ENCODE measurements at places on chromosomes 11 and 22.
A peak's percentile ranks its signal among the peaks of the same experiment; 100 is the strongest.

DNA sequence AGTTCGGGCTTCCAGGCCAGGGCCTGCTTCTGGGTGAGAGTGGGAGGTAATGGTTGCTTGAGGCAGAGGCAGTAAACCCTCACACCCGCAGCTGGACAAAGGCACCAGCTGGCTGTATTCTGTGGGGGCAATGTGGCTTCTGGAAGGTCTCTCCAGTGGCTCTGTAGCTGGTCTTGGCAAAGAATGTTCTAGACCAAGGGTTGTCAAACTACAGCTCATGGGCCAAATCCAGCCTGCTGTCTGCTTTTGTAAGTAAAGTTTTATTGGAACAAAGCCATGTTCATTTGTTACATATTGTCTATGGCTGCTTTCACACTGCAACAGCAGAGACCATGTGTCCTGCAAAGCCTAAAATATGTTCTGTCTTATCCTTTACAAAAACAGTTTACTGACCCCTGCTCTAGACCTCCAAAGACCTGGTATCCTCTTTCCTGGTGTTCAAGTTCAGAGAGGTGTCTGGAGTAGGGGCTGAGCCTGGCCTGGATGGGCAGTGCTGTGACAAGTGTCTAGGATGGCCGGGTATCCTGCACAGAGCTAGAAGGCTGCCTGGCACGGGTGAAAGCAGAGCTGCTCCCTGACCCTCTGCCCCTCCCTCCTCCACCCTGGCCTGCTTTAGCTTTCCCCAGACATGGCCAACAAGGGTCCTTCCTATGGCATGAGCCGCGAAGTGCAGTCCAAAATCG is 3.4 kb downstream of the TAGLN start:
- DNase-seq: no peak

DNA sequence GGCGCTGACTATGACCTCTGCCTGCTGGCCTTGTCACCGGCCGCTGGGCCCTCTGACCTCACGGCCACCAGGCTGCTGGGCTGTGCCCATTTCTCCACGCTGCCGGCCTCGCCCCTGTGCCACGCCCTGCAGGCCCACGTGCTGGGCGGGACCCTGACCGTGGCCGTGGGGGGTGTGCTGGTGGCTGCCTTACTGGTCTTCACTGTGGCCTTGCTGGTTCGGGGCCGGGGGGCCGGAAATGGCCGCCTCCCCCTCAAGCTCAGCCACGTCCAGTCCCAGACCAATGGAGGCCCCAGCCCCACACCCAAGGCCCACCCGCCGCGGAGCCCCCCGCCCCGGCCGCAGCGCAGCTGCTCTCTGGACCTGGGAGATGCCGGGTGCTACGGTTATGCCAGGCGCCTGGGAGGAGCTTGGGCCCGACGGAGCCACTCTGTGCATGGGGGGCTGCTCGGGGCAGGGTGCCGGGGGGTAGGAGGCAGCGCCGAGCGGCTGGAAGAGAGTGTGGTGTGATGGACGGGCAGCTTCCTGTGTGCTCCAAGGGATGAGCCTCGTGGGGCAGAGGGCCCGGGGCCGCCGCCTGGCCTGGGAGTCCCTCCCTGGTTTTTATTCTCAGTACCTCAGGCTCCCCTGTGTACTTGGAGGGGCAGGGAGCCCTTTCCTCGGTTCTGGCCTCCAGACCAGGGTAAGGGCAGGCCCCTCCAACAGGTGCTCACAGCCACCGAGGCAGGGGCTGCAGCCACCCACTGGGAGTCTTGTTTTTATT is 3.0 kb downstream of the LRFN4 start:
- DNase-seq: no peak

DNA sequence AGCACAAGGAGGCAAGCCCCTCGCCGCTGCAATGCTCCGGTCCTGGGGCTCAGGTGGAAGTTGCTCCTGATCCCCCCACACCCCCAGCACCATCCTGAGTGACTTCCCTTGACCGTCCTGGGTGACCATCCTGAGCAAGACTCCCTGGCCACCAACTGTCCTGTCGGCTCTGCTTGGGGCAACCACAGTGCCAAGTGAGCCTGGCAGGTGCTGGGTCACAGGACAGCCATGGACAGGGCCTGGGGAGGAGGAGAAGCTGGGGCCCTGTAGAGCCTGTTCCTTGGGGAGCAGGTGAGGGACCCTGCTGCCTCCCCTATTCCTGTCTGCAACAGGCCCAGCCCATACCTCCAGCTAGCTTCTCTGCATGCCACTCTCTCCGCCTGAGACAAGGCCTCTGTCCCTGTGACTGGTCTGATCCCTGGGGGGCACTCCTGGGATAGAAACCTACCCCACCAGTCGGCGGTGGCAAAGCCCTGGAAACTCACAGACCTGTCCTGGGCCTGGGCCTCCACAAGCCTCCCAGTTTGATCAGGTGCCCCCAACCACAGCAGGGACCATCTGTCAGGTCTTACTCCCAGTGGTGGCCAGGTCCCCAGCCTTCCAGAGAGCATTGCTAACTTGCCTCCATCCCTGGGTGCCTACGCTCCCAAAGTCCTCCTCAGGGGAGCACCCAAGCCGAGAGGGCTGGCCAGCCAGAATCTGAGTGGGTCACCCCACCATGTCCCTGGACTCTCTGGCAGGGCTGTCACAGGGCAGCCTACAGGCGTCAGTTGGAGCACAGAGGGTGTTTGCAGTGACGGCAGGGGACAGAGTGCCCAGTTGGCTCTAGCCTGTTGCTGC is 68.7 kb upstream of the WNT7B start:
- DNase-seq: no peak

DNA sequence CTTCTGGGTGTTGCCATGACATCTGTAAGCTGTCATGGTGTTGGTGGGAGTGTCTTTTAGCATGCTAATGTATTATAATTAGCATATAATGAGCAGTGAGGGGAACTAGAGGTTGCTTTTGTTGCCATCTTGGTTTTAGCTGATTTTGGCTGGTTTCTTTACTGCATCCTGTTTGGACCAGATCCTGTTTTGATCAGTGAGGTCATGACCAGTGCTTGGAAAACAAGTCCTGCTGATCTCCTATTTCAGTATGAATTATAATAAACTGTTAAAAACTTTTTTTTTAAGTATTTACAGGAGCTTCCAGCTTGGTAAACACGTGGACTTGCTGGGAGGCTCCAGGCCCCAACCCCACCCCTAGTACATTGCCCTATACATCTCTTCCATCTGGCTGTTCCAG is 30.5 kb upstream of the P4HA3 start:
- DNase-seq: no peak

- DNase-seq: no peak
These were observed 40.0 kb upstream of the PTH start for GRCh38 chr11:13535819-13536218.

DNA sequence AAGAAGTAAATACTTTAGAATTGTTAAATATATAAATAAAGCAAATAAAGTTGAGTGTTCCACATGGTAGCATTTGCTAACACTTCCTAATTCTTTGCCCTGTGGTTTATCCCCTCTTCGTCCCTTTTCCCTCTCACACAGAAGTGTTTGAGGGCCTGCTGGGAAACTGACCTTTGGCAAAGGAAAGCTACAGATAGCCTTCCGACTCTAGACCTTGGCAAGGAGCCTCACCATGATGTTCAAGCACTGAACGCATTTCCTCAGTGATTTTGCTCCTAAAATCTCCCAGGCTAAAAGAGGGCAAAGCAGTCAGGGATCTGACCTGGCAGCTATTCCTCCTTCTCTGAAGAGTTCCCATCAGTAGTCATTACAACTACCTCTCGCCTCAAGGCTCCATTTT is 52.5 kb upstream of the HORMAD2 start:
- DNase-seq: no peak

DNA sequence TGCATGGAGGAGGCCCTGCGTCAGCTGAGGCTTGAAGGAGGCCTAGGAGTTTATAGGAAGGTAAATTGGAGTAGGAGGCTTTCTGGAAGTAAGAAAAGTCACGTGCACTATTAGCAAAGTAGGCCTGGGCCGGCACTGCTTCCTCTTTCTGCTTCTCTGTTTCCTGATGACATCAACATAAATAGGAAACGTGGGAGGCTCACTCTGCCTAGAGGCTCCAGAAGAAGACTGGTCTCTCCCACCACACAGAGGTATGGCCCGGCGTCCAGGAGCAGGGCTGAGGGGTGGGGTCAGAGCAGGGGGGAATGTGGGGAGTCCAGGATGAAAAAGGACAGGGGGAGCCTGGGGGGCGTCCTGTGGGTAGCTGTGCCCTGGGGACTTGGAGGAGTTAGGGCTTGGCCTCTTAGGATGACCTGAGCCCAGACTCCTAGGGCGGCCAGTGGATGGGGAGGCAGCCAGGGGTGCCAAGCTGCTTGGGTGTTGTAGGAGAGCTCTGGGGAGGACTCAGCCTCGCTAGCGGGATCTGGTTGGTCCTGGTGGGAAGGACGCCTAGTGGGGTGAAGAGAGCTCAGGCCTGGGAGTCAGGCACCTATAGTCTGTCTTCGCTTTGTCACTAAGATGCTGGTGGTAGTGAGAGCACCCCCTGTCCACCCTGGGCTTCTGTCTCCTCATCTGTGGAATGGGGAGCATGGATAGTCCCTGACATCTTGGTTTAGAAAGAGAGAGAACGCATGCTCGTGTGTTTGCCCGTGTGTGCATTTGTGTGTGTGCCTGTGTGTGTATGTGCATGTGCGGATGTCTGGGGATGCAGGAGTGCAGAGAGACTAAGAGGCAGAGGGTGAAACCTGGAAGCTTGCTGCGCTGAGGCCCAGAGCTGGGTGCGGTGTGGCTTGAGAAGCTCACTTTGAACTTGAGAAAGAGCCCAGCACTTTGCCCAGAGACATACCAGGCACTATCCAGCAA is at the start of gene CSF2RB:
TSS of gene CSF2RB (plus strand) at position 202 of the 963 bp plus-strand sequence. CDS start 8,580 bp downstream, outside the sequence.
- DNase-seq: no peak

GRCh38 chr11:995752-996420 is 40.6 kb downstream of the MUC6 start:
- peak; percentile 89 for DNase-seq

DNA sequence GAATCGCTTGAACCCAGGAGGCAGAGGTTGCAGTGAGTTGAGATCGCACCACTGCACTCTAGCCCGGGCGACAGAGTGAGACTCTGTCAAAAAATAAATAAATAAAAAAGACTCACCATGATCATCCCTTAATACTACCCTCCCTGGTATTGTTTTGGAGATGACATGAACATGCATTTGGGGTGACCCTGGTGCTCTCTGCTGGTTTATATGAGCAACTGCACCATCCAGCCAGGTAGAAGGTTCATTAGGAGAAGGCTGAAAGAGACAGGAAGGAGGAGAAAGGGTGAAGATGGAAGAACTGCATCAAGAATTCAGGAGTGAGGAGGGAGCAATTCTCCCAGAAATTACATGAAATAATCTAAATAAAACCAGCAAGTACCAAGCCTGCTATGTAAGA is 37.8 kb downstream of the SLC5A1 start:
- no peak for DNase-seq

DNA sequence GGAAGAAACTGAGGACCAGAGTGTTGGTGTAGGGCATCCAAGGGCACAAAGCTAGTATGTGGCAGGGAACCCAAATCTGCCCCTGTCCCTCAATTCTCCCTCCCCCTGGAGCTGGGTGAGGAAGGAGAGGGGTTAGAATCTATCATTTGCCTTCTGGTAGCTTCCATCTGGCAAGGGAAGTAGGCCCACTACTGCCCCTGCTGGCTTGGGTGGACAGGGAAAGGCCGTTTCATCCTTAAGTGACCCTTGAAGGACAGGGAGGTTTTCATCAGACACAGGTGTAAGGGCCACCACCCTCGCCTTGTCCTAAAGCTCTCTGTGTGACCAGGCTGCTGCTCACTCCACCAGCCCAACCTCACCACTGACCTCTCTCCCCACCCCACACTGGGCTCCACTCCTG is 22.1 kb downstream of the NECTIN1 start:
- no peak for DNase-seq

DNA sequence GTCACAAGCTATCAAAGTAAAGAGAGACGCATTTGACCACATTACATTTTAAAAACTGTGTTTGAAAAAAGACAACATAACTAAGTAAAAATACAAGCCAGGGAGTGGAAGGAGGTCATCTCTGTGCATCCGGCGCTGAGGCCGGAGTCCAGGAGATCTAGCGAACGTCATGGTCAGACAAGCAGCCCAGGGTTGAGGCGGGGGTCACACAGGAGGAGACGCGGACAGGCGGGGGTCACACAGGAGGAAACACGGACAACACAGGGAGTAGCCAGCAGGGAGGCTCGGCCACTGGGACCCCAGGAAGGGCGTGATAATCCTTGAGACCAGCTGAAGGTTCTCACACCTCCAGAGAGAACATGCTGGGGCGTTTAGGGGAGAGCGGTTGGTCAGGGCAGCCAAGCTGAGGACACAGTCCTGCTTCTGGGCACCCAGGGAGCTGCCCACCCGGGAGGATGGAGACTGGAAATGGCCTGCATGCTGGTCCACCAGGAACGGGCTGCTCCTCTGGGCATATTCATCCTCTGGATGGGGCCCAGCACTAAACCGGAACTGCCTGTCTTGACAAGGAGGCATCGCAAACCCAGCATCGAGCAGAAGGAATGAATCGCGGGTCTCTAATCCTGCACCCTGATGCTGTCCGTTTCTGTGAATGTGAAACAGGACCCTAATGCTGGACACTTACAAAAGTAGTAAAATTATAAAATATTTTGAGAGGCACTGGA is 40.9 kb upstream of the MUC5AC start:
- no peak for DNase-seq

DNA sequence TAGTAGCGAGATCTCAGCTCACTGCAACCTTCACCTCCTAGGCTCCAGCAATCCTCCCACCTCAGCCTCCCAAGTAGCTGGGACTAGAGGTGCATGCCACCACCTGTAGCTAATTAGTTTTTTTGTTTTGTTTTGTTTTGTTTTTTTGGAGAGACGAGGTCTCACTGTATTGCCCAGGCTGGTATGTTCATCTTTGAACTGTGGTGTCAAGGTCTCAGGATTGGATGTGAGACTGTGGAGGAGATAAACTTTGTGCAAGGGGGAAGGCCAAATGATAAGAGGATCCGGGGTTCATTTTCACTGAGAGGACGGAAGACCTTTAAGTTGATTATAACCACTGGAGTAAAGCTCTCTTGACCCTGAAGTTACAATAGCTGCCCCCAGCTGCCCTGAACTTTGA is 8.9 kb downstream of the SEC14L2 start:
- no peak for DNase-seq

DNA sequence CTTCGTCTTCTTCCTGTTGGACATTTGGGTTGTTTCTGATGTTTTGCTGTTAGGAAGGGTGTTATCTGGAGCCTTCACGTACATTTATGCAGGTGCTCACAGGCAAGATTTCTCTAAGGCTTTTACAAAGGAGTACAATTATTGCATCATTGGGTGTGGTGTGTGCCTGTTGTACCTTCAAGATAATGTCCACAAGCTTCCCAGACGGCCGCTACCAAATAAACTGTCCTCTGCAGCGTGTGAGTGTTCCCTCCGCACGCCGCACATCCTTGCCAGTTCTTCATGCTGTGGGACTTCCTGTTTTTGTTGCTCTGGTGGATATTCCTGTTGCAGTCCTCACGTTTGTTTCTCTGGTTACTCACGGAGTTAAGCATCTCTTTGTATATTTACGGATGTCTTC is 133.3 kb downstream of the TBC1D22A start:
- no peak for DNase-seq
